Activated naive CD8-positive, alpha-beta T cell treated with anti-CD3 and anti-CD28 coated beads, Interleukin-2, amount 50 U/mL, for 24 hours (primary cell): ENCODE measurements at places on chromosomes 11 and 22.
A peak's percentile ranks its signal among the peaks of the same experiment; 100 is the strongest.

DNA sequence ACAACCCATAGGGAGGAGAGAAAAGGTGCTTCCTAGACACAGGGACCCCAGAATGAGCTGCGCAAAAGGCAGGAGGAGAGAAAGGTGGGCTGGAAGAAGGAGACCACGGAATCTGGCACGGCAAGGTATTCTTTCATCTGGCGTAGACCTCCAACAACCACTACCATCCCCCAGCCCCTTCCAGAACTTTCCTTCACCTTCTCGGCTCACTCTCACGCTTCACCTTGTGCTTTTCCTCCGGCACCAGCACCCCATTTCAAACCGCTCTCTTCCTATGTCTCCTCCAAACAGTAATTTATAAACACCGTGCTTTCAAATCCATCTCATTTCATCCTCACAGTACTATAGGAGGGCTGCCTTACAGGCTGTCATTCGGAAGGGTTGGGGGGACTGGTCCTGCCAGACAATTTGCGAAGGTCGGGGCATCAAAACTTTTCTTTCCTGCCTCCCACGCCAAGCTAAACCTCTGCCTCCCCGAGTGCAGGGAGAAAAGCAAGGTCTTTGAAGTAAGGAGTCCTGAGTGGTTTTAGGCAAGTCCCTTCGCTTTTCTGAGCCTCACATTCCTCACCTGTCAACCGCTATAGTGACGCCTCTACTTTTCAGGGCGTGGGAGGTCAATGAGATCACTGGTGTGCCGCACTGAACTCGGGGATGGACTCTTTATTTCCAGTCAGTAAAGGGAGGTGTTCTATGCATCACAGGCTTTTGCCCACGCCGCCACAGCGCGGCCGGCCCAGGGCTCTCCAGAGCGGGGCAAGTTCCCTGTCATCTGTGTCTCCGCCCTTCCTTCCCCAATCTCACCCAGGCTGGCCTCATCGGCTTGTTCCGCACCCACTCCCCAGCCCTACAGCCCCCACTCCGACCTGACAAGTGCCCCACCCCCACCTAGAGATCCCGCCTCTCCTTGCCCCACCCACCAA lies 800 bp downstream of the KCTD21 start:
- DNase-seq: peak; percentile 74

DNA sequence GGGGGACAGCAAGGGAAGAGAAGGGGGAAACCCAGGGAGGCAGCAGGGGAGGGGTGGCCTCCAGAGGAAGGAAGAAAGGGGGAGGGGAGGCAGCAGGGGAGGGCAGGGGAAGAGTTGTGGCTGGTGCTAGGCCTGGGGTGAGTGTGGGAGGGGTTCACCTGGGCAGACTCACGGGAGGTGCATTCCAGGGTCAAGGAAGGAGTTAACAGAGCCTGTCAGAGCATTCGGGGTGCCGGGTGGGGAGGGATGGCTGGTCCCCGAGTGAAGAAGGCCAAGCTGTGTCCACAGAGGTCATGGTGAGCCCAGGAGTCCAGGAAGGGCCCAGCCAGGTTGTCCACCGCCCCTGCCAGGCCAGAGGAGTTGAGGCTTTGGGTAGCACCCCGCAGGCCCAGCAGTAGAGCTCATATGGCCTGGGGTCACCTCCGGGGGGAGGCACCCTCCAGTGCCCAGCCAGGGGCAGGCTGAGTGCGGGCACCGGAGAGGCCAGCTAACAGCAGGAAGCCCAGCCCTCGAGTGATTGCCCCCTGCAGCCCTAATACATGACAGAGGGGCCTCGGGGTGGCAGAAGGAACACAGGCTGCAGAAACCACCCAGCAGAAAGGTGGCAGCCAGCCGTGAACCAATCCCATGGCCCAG lies 31.1 kb upstream of the PPARA start:
- no peak for DNase-seq

GRCh38 chr22:32836280-32837123 lies 35.0 kb downstream of the TIMP3 start:
- no peak for DNase-seq

DNA sequence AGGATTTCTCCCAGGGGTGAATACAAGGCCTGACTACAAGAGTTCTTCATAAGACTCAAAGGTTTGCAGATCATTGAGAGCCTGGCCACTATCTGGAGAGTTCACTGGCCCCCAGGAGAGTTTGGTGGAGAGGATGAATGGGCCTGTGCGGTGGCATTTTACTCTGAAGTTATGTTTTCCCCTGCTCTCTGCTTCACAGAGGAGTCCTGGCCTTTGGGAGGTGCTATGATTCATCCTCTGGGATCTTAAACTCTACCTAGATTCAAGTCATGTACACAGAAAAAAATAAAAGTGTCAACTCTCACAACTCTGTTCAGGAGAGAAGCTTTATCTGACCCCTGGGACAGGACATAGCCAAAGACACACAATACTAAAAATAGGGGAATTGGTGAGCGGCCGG lies 159.1 kb upstream of the CARD18 start:
- DNase-seq: no peak

- no peak for DNase-seq
Observed at GRCh38 chr11:95816037-95816436, 25.7 kb downstream of the CEP57 start.

DNA sequence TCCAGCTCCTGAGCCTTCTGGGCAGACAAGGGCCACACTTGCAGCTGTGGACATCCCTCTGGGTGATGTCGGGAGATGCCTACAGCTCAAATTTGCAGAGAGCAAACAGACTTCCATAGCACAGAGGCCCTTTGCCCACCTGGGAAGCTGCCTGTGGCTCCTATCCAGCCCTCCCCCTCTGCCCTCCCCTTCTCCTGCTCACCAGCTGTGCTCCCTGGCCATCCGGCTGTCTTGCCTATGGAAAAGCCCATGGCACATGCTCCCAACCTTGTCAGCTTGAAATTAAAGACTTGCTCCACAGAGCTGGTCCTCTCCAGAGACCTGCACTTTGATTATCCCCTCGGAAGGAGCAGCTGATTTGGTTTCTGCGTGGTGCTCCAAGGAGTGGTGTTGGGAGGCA lies 118.9 kb upstream of the NECTIN1 start:
- DNase-seq: no peak

GRCh38 chr22:49449377-49449776 lies 378.3 kb downstream of the BRD1 start:
- DNase-seq: no peak

GRCh38 chr22:35746248-35746647 lies 28.6 kb downstream of the APOL5 start:
- DNase-seq: no peak

- DNase-seq: no peak
Observed at GRCh38 chr11:94961255-94961654, 12.1 kb downstream of the CWC15 start.

DNA sequence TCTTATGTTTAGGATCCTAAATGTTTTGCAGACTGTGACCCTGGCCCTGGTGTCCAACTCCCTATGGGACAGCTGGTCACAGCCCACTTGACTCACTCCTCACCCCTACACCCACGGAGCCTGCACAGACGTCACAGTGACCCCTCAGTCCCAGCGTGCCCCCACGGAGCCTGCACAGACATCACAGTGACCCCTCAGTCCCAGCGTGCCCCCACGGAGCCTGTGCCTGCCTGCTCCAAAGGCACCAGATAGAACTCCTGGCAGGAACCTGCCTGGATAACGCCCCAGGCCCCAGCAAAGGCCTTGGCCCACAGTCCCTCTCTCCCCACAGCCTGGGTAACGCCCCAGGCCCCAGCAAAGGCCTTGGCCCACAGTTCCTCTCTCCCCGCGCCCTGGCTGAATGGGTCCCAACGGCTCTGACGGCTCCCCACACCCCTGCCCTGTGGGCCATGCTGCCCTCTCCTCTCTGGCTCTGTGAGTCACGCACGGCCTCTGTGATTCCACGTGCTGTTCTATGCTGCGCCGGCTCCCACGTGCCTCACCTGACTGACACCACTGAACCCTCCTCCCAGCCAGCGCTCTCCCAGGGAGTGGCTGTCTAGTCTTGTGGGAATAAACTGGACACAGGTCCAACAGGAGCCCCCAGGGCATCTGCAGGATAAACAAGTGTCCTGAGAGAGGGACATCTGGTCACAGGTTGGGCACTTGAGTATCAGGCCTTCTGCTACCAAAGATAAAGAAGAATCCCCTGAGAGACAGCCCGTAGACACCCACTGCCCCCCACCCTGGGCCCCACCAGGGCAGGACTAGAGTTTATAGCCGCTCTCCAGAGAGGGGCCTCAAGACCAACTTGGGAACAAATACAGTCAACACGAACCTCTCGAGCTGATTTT lies 250.3 kb downstream of the BRD1 start:
- DNase-seq: no peak

DNA sequence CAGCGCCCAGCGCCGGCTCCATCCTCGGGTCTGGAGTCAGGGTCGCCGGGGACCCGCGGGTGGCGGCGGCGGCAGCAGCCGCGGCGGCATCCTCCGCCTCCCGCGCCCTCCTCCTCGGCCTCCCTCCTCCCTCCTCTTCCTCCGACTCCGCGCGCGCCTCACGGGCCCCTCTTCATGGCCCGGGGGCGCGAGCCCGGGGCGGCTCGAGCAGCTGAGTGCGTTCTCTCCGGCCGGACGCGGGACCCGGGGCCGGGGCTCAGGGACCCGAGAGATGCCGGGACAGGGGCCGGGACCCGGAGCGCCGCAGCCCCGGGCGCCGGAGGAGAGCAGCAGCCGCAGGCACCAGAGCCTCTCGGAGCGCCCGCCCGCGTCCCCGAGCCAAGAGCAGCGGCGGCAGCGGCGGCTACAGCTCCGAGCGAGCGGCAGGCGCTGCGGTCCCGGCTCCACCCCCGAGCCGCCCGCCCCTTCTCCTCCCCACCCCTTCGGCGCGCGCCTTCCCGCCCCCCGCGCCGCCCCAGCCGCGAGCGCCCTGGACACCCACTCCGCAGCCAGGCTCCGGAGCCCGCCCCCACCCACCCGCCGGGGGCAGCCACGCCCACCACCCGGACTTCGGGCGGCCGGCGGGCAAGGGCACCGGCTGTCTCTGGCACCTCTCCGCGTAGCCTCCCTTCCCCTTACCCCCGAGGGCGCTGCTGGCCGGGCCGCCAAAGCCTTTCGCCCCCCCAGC lies at the start of gene CHST1:
Gene CHST1 (minus strand): TSS at position 417 of the 727 bp plus-strand sequence. CDS start 14,699 bp downstream, outside the sequence.
- DNase-seq: peak; percentile 22

DNA sequence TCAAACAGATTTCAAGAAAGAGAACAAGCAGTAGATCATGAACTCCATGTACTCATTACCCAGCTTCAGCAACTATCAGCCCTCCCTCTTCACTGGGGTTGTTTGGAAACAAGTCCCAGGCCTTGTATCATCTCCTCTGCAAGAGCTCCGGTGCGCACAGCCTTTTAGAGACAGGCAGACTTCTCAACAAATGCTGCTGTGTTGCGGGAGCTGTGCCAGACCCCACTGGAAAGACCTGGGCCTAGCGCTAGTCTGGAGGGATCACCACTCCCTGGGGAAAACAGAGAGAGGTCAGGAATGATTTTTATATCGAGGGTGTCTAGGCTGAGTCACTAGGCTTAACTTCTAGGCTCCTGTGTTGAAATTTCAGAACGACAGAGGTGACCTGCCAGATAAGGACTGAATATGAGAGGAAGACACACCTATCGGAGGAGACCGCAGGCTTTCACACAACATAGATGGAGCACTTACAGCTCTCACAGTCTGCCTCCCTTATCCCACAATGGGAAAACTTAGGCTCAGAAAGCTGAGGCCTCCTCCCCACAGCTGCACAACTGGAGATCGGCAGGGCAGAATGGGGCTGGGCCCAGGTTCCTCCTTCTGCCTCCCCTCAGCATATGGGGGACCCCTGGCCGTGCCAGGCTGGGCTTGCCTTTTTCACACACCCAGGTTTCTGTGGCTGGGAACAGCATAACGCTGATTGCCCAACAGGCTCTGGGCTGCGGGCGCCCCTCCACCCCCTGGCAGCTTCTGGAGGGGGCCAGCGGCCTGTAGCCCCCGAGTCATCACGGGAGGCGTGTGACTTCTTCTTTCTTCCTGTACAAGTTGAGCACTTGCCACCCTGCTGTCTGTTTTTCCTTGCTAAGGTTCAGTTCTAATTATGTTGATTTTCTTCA lies 86.0 kb downstream of the PKNOX2 start:
- no peak for DNase-seq
